ENCODE measurements at places on chromosomes 4 and X.

GRCh38 chrX:100928660-100929613 is at the start of gene XKRX:
Gene XKRX (minus strand): TSS chrX:100928917. CDS start chrX:100928304, 613 bp downstream.
- DNase-seq = no peak

DNA sequence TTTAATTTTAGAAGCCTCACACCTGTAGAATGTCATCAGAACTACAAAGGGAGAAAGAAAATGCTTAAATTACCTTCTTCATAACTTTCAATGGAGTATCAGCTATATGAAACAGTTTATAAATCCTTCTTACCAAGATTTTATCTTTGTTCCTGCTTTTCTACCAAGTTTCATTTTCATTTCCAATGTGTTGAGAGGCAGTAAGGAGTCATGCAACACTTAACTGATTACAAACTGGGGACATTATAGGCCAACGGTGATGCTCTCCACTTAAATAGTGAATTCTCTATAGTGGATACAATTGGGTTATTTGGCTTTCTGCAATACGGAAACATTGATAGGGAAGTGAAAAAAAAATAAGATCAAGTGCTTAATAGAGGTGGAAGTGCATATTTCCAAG is 145.2 kb upstream of the FTHL17 start:
- peak; percentile 26 for DNase-seq

- DNase-seq = no peak
Observed at GRCh38 chr4:158913766-158914165, 144.9 kb downstream of the FNIP2 start.

GRCh38 chrX:22041907-22042530 is 9.9 kb downstream of the PHEX start:
- peak; percentile 0 for DNase-seq

DNA sequence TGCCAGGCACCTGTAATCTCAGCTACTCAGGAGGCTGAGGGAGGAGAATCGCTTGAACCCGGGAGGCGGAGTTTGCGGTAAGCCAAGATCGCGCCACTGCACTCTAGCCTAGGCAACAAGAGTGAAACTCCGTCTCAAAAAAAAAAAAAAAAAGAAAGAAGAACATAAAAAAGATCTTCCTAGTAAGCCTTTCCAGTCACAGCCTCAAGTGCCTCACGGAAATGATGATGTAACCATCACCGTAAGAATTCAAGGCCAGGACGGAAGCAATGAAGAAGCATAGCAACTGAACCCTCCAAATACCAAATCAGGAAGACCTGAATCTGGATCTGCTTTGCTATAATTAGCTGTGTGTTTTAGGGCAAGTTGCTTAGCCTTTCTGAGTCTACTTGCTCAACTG is 28.8 kb downstream of the RBM47 start:
- no peak for DNase-seq

- no peak for DNase-seq
Observed at GRCh38 chr4:152112887-152113286, 352.1 kb upstream of the GATB start.

DNA sequence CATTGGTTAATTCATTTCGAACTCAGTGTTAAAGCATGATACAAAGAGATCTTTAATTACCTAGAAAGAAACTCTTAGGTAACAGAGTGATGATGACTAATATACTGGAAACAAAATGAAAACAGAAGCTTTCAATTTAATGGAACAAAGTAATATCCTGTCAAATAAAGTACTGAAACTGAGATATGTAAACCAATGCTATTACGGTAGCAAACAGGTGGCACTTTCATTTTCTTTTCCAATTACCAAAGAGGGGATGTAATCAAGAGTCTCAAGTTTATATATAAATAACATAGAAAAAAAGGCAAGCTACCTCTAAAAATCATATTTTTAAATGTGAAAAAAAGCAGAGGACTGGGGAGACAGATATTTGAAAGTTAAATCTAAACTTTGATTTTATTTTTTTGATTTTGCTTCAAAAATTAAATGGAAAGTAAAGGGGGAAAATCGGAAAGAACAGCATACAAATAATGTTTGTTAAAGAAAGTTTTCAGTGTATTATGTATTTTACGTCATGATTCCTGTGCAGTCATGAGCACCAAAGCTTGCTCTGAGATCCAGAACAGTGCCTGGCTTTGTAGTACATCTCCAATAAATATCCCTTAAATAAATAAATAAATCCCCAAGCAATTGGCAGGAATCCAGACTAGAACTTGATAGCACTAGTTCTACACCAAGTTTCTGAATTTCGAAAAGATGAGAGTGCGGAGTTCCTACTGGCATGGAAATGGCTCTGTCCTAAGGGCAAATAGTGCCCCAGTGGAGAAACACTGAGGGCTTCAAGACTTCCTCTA is 25.0 kb upstream of the RAPGEF2 start:
- peak; percentile 45 for DNase-seq

DNA sequence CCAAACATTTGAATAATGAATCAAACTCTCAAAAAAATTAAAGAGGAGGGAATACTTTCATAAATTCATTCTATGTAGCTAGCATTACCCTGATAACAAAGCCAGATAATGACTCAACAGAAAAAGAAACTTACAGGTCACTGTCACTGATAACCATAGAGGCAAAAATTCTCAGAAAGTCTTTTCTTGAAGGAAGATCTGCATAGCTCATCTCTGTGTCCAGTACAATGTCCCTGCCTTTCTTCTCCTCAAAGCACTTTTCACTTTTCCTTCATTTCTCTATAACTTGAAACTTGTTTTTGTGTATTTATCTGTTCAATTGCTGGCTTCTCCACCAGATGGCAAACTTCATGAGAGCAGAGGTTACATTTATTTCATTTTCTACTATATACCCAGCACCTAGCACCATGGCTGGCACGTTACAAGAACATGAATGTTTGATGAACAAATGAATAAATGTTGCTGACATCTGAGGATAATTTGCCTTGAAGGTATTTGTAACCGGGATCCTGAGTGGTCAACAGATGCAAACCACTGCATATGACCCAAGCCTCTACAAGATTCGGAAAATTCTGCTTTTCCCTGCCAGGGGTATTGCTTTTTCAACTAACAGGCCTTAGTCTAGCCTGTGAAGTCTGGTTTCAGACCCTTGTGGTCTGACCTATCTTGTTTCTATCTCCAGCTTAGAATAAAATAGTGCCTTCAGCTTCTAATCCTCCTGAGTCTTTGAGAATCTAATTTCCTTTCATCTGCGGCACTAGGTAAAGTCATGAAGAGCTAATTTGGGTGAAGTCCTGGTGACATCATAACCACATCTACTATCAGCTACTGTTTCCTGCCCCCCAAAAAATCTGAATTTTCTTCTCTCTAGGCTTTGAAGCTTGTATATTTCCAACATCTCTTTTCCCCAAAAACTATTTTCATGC is 52.5 kb upstream of the ANTXR2 start:
- DNase-seq = peak; percentile 89

- DNase-seq = peak; percentile 80
Observed at GRCh38 chr4:140837736-140838135, 81.6 kb upstream of the TBC1D9 start.

Measured in OCI-M1 (cell line).